ENCODE measurements at places on chromosomes 7 and 10.
A peak's percentile ranks its signal among the peaks of the same experiment; 100 is the strongest.

- DNase-seq, result no peak
Observed at GRCh38 chr10:50522908-50523307, 100.8 kb downstream of the SGMS1 start.

DNA sequence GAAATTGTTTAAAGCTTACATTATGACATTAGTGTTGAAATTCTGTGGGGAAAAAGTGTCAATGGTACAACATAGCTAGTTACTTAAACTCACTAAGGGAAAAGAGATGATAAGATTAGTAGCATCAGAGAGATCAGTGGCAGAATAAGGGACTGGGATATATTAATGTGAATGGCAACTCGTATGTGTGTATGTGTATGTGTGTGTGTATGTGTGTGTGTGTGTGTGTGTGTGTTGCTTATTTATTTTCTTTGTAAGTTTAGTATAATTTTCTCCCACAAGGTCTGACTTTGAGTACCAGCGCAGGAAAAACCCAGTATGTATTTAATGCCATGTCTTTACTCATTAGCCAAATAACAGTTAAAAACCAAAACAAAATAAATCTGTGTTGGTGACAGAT, 256.1 kb downstream of the ARHGAP21 start:
- no peak for DNase-seq

DNA sequence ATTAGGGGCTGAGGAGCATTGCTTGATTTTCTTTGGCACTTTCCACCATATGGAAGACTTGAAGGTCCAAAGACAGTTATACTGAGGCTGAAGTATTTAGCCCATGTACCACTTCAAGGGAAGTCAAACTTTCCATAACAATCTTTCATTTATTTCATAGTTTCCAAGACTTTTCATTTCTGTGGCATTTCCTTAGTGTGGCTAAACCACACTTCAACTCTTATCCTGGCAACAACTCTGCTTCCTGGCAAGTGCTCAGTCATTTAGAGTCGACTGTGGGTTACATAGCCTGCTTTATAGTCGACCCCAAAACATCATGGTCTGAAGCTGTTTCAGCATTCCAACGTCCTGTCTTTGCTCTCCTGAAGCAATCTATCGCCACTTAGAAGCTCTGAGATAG, 343.0 kb upstream of the SEMA3D start:
- DNase-seq, result no peak

DNA sequence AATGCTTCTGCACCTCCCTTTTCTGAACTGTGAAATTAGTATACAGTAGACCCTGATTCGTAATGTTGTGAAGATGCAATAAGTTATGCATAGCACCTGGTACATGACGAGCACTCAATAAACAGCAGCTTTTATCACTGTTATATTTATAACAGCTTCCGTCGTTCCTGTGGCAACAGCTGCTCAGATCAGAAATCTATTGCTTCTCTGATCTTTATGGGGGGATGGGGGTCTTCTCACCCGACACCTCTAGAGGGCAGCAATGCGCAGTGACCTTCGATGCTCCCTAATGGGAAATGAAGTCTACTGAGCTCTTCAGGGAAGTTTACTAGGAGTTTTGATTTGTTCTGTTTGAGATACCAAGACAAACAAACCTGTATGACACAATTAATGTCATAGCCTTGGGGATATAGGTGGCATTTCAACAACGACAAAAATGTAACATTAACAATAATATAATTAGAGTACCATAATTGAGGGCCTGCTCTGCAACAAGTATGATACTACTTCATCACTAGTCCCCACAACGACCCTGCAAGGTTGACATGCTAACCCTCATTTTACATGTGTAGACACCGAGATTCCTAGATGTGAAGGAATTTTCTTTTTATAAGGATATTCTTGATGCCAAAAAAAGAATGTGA, 289.6 kb downstream of the SFMBT2 start:
- peak; percentile 58 for DNase-seq

- DNase-seq, result peak; percentile 59
Observed at GRCh38 chr7:150778738-150779301, 21.3 kb downstream of the TMEM176B start.

GRCh38 chr10:100728928-100729861, 16.2 kb upstream of the PAX2 start:
- DNase-seq, result no peak

DNA sequence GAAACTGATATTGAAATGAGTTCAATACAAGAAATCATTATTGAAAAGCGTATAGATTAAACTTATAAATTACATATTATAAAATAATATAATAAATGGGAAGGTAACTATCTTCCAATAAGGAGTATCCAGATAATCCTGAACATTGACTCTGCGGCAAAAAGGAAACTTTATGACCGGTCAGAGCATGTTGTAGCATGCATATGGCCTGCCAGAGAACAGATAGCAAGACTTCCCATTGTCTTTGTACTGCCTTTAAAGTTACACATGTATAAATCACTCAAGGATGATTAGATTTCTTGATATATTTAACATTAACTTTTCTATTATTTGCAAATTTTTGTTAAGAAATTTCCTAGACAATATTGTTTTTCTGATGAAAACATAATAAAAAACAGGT, 56.2 kb upstream of the ETV1 start:
- no peak for DNase-seq

DNA sequence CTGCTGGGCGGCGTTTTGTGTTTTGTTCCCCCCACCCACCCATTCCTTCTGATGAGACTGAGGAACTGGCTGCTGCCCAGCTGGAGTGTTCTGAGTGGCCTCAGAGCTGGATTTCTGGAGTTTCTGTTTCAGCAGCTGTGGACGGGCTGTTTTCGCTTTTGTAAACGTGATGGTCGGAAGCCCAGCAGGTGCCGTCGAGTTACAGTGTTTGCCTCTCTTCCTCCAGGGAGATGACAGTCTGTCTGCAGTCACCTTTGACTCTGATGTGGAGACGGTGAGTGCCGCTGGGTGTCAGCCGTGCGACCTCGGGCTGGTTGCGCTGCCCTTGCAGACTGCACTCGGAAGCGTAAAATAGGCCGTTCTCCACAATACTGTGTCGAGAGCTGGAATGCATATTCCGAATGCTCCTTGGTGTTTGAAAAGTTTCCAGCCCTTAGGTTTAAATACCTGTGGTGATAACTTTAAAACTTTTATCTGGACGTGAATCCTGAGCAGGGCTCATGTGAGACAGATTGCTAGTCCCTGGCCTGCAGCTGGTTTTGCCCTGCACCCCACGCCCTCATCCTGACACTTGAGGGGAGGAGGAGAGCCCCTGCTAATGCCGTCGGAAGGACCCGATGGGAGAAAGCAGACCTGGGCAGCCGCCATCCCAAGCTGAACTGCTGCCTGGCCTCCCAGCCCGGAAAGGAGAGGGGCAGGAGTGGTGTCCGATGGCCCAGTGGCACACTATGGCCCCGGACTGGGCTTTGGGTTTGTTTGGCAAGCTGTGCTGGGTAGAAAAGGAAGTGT, 8.3 kb downstream of the IQCE start:
- no peak for DNase-seq

GRCh38 chr7:20030417-20030816, 186.8 kb downstream of the MACC1 start:
- no peak for DNase-seq

- no peak for DNase-seq
Observed at GRCh38 chr10:118873091-118873737, 118.4 kb upstream of the CACUL1 start.

DNA sequence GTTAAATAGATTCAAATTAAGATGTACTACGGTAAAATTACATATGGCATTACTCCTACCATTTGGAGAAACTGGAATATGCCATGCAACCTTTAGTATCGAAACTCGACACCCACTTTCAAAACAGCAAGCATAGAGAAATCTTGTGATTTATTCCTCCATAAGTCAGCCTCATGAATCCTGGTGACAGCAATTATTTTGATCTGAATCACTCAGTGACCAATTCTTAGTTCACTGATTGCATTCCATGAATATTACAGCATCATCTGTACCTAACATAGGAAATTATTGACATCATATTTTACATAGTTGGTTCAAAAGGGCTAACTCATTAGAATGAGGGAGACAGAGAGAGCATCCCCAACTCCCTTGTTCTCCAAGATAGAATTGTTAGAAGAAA, 89.6 kb downstream of the CACNB2 start:
- no peak for DNase-seq

- DNase-seq, result no peak
Observed at GRCh38 chr10:124390471-124391187, 28.1 kb downstream of the OAT start.

- no peak for DNase-seq
Observed at GRCh38 chr7:133819695-133820094, 307.4 kb upstream of the LRGUK start.

DNA sequence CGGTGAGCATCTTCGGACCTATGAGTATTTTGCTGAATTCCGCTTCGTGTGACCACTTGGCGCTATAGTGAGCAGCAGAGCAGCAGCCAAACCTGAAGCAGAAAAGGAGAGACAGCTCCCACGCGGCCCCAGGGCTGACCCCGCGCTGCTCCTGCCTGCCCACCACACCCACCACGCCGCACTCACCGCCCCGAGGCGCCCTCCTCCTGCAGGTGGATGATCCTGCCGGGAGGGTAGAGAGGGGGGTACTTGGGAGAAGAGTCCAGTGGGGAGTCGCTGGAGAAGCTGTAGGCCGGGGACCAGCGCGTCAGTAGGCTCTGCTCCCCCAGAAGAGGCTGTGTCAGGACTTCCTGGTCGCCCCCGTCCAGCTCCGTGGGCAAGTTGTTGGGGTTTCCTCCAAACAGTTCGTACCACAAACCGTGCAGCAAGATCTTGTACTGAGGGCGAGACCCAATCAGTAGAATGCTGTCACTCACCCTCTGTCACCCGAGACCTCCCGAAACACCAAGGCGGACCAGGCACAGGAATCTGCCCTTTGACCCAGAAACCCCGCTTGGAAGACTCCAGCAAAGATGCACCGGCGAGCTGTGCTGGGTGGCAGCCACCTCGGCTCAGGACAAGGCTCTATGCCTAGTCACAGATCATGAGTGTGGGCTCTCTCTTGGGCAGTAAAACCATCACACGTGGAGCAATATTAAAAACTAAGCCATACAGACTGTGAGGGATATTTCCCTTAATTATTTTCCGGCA, 37.6 kb downstream of the DAGLB start:
- DNase-seq, result no peak

GRCh38 chr7:27374958-27375841, 132.6 kb downstream of the EVX1 start:
- no peak for DNase-seq

- DNase-seq, result no peak
Observed at GRCh38 chr10:90148116-90148855, 446.9 kb downstream of the KIF20B start.

GRCh38 chr7:42445691-42446090, 208.7 kb upstream of the GLI3 start:
- DNase-seq, result no peak

DNA sequence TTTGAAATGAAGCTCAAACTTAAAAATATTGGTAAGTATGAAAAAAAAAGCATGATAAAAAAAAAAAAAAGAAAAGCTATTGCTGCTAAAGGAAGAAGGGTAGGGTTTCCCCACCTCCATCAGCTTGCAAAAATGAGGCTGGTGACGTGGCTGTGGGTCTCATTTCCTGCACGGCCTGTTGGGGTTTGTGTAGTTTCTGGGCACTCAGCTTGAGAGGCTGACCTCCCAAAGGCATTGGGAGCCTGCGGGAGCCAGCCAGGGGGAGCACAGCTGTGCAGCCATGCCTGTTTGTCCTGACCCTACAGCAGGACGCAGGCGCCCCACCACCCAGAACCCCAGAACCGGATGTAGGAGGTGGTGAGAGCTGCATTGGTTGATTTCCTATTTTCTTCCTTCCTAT, 48.8 kb upstream of the CARD11 start:
- peak; percentile 63 for DNase-seq

- no peak for DNase-seq
Observed at GRCh38 chr7:155882596-155882995, 70.3 kb upstream of the SHH start.

DNA sequence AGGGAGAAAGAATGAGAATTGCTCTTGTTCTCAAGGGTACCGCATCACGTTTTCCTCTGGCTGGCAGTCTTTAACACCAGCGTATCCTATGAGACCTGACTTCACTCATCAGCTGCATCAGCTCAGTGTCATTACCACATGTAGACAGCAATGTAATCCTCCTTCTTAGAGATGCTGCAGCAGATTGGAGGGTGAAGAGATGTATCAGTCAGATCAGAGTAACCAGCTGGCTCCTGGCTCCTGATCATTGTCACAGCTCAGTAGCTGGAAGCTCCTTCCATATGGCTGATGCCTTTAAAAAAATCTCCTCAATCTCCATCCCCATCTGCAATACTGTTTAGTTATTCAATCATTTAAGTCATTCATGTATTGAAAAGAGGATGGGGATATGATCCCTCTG, 39.7 kb upstream of the EPHB6 start:
- DNase-seq, result no peak

- DNase-seq, result no peak
Observed at GRCh38 chr7:93176992-93177580, 28.9 kb upstream of the SAMD9L start.

GRCh38 chr7:977326-978048, 2.1 kb upstream of the COX19 start:
- DNase-seq, result no peak

GRCh38 chr10:3136763-3137611, 35.6 kb downstream of the PITRM1 start:
- DNase-seq, result no peak

DNA sequence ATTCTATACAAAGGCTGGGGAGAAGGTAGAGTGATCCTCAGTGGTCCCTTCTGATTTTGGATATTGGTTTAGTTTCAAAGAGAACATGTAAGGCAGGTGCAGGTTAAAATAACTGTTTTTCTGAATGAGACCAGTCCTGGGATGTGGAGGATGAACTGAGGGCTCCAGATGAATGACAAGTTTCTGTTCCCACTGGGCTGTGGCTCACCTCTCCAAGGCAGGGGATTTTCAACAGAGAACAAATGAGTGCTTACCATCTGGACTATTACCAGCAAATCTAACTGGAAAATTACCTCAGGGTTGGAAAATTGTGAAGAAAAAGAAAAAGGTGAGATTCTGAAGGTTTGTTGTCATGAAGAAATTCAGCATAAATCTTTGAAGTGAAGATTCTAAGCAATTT, 8.0 kb downstream of the LAMB4 start:
- no peak for DNase-seq

DNA sequence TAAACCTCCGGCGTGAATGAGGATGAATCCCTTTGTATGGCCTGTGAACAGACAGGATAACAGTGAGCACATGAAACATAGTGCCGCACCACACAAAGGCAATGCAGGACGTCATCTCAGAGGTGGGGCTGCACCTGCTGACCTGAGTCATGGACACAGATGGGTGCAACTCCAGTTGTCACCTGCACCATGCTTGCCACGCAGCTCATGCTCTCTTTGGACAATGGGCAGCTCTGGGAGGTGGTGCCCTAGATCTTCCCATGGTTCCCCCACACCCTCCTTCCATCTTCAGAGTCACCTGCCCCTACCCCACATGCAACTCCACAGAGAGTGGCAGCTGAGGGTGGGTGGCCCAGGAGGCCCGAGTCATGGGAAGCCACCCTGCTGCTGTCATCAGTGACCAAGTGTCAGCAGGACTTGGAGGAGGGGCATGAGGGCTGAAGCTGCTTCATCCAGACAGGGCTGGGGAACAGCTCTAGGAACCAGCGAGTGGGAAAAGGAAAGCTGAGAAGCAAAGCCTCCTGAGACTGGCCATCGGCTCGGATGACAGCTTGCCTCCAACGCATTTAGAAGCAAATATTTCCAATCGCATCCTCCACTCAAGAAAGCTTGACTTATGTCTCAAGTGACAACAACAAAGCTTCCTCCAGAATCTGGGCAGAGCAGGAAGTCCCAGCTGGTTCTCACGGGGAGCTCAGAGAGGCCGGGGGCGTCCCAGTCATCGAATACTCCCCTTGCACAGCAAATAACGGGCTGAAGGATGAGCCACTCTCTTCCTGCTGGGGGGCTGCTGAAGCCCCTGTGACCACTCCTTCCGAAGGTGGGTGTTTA, 27.1 kb downstream of the VIPR2 start:
- no peak for DNase-seq

GRCh38 chr10:34959321-34959720, 130.8 kb downstream of the CUL2 start:
- DNase-seq, result no peak

All from activated gamma-delta T cell treated with anti-CD3 and anti-CD28 coated beads, Interleukin-2, amount 50 U/mL, for 16 hours (primary cell).